ENCODE measurements at places on chromosomes 12 and 14.

GRCh38 chr14:36701132-36701531 lies 39.5 kb downstream of the PAX9 start:
- DNase-seq = no peak

DNA sequence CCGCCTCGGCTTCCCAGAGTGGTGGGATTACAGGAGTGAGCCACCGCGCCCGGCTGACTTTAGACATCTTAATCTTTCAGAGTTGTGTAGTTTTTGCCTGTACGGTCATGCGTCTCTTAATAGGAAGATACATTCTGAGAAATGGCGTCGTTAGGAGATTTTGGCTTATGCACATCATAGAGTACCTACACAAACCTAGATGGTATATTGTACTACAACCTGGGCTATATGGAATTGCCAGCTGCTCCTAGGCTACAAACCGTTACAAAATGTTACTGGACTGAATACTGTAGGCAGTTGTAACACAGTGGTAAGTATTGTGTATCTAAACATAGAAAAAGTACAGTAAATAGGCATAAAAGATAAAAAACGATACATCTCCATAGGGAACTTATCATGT lies 1.3 kb downstream of the TSFM start:
- DNase-seq = no peak

- no peak for DNase-seq
These were observed 15.0 kb downstream of the RASSF9 start for GRCh38 chr12:85821206-85821605.

DNA sequence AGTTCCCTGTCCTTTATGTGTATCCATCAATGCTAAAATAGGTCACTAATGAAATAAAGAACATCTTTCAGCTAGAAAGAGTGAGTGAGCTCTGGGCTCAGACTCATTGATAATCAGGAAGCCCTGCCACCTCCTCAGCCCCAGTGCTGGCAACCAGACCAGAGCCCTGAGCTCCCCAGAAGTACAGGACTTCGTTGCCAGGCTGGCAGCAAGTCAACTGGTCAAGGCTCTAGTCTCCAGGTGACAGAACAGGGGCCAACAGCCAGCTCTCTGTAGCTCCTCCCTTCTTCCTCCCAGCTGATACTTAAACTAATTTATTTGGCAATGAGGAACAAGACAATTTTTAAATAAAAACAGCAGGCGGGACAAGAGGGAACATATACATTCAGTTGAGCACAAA lies 145.3 kb downstream of the EGLN3 start:
- no peak for DNase-seq

DNA sequence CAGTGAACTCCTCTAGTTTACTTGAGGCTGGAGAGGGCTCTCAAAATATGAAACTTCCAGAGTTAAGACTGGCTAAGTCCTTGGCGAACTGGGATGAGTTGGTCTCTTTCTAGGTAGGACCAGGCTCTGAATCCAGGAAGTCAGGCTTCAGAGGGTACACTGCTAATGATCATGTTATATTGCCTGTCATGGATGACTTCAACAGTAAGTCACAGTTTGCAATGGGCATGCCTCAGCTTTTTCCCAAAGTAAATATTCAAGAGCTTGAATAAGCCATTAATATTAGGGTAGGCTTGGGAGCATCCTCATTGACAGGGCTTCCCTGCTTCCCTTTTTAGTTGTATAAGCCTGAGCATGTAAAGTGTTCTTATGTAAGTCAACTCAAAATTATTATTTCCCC lies 61.7 kb upstream of the PTHLH start:
- no peak for DNase-seq

GRCh38 chr14:43579671-43580070 lies 927.4 kb downstream of the FSCB start:
- no peak for DNase-seq

Measured in stimulated activated CD4-positive, alpha-beta T cell treated with anti-CD3 and anti-CD28 coated beads, Interleukin-15, amount 100 ng/mL, for 48 hours (primary cell).